Temporal lobe (tissue), 4 donors: ENCODE measurements at places on chromosomes 4 and X. TPM values are rescaled to one million over a fixed set of nuclear protein-coding genes. Genes with fewer than 3 reads are reported as not detected.

PGAM4 gene
- total RNA-seq: not detected

CITED1 gene
- 3.2 TPM for total RNA-seq

CT55 gene
- total RNA-seq: not detected

GPM6B gene
- total RNA-seq: 323 TPM

XPNPEP2 gene
- total RNA-seq: under 0.01 TPM

CLTRN gene
- total RNA-seq: 0.25 TPM

ZNF711 gene
- total RNA-seq: 103 TPM

PPARGC1A gene
- 3.9 TPM for total RNA-seq
